ENCODE measurements at places on chromosomes 6 and 20.

DNA sequence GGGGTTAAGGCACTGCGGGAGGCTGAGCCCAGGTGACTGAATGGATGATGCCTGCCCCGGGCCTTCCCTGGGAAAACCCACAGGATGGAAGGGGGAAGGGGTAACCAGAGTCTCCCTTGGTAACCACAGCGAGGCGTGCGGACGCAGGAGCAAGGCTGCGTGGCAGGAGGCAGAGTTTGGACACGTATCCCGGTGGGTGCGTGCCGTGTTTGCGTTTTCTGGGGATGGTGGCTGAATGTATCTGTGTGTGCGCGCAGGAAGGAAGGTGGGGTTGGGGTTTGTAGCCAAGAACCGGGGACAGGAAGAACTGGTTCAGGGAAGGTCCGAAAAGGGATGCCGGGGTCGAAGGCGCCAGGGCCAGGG is 1.8 kb downstream of the MDGA1 start:
- DNase-seq = no peak

GRCh38 chr20:47124181-47124717 is 229.6 kb downstream of the EYA2 start:
- DNase-seq = no peak

DNA sequence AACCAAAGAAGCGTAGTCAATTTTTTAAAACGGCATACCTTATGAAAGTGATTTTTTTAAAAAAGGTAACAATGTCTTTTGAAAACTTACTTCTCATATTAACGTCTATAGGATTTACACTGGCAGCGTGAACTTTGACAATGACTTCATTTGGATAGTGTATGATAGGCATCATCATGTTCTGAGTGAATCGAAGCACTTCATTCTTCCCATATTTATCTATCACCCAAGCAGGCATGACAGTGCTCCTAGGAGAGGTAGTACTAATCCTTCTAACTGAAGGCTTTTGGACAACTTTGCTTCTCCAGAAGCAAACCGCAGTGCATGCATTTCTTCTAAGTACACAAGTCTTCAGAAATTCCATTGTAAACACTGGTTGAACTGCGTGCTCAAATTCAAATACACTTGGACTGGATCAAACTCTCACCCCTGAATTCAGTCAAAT is 618 bp downstream of the RTN4IP1 start:
- no peak for DNase-seq

DNA sequence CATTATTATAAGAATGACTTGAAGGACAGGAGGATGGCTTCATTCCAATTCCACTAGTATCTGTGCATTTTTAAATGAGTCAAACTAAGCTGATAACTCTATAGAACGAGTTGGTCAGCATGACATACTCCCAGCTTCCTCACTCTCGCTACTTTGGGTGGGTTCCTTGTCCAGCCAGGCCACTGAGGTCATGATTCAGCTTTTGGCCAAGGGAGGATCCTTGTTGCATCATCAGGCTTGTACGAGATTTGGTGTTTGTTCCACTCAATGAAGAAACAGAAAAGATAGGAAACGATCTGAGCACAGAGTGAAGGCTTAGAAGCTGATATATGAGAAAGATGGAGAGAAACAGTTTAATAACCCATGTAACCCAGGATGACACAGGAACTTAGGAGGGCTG is 19.8 kb downstream of the NEDD9 start:
- DNase-seq = no peak

- no peak for DNase-seq
Observed at GRCh38 chr6:152147269-152147668, 339.8 kb downstream of the ESR1 start.

DNA sequence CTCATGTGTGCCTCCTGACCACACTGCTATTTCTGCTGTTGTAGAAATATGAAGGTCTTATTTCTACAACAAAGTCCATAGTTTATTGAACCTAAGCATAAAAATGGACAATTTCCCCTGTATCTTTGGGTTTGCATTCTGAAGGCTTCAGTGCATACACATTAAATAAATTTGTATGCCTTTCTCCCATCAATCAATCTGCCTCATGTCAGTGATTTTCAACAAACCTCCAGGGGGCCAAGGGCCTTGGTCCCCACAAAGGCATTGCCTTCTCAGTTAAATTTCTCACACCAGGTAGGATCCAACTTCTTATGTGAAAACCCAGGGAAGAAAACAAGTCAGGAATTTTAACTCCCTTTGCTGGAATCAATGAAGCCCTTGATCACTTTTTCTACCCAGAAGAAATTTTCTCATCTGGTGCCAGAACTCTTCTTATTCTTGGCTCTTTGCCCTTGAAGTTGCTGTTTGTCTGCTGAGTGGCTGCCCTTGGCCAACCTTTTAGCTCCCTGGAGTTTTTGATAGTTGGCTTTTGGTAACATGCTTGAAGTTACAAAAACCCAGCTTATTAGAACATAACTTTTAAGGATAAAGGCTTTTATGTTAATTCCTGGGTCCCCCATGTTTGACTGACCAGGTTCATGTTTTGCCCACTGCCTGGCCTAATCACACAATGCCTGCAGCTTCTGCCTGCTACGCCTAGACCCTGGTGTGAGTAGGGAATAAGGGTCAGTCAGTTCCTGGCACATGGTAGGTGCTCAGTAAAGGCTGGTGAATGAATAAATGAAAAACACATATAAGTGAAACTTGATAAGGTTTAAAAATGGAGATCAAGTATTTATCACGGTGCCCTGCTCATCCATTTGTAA is 37.0 kb downstream of the SHLD1 start:
- no peak for DNase-seq

GRCh38 chr20:52676283-52676995 is 295.7 kb upstream of the TSHZ2 start:
- no peak for DNase-seq

GRCh38 chr20:61930776-61931475 is 134.8 kb downstream of the TAF4 start:
- no peak for DNase-seq

GRCh38 chr6:4342407-4343137 is 207.2 kb upstream of the ECI2 start:
- DNase-seq = no peak

DNA sequence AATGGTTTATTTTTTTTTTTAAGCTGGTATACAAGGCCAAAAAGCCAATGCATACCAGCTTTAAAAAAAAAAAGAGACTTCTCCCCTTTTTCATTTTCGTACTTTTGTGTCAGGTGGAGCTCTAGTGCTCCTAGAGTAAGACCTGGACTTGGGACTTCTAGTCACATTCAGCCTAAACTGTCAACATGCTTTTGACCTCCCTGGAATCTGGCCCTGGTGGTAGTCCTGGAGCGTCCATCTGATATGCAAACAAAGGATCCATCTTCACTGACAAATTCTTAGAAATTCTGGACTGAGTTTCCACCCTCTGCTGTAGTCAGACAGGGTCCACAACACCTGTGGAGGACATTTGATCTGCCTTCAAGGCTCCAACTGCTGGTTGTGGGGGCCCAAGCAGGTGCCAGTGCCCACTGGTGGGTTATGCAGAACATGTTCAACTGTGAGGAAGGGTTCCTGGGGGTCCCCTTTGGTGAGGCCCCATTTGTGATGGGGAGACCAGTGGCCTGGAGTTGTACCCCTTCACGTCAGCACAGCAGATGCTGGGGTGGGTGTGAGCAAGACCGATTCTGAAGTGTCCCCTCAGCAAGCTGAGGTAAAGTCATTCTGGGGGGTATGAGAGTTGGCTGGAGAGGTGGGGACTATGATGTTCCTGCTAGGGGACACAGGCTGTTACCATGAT is 12.6 kb upstream of the PCMTD2 start:
- no peak for DNase-seq

GRCh38 chr6:163751032-163751525 is 336.6 kb downstream of the QKI start:
- no peak for DNase-seq

All from glomerular endothelial cell (primary cell).